ENCODE measurements at places on chromosomes 3 and 15.

GRCh38 chr15:70488002-70488605 is 275.3 kb downstream of the UACA start:
- DNase-seq, result peak; percentile 57

GRCh38 chr15:37100966-37101215 is 542 bp upstream of the MEIS2 start:
- DNase-seq, result peak; percentile 53

DNA sequence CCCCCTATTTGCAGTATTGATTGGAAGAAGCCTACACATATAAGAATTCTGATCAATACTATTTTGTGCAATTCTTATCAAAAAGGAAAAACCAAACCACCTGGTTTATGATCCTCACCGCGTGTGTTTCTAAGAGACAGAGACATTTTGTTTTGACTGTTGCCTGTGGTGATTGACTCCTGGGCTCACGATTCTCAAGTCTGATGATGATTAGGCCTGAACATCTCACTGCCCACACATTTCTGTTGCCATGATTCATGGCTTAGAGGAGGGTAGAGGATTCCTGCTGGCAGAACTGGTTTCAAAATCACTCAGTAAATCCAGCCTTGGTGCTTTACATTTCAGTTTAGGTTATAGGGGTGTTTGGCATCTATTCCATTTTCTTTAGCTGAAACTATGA is 88.3 kb upstream of the UBE3A start:
- no peak for DNase-seq

GRCh38 chr3:119494597-119494996 is 3.8 kb upstream of the TIMMDC1 start:
- no peak for DNase-seq

DNA sequence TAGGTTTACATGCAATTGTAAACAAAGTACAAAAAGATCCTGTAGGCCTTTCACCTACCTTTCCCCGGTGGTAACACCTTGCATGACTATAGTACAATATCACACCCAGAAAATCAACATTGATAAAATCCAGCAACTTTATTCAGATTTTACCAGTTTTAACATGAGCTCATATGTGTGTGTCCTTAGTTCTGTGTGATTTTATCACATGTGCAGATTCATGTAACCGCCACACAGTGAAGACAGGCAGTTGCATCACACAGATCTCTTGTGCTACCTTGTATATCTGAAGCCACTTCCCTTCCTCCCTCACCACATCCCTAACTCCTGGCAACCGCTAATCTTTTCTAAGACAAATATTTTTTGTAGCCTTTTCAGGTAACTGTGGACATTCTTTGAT is 183.5 kb upstream of the C2CD4B start:
- no peak for DNase-seq

GRCh38 chr3:194683380-194683779 is 2.3 kb upstream of the FAM43A start:
- DNase-seq, result no peak

DNA sequence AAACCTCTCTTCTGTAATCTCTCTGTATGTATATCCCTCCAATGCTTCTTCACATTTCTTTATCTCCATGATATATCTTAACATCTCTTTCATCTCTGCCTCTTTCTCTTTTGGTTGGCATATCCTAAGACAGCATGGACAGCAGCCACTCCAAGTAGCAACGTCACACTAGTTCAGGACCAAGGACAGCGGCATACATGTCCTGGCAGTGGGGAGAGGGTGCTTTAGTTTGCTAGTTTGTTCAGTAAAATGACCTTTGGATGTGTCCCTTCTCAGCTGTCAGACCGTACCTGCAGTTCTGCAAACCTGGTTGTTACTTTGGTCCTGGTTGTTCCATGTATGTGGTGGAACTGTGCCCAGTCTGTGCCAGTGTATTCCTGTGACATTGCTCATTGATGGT is 225.6 kb upstream of the ROPN1 start:
- no peak for DNase-seq

DNA sequence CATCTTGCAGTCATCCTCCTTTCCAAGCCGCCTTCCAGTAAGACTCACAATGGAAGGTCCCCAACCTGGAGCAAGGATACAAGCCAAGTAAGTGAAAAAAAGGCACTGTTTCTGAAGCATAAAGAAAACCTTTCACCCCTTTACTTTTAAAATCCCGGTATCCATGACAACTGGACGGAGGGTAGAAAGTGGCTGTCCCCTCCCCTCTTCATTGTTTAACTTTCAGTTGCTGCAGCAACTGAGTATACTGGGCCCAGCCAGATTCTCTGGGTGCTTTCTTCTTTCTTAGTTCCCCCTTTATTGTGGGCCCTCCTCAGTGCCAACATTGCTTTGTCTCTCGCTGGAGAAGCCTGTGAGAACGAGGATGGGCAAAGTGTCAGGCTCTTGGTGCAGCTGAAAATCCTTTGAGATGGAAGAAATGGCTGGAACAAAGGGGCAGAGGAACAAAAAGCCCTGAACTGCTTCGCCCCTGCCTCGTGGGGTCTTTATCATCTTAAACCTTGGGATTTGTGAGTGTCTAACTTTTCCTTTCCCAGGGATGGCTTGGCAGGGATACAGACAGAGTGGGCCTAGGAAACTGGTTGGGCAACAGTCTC is 224.0 kb upstream of the RGMA start:
- DNase-seq, result no peak

DNA sequence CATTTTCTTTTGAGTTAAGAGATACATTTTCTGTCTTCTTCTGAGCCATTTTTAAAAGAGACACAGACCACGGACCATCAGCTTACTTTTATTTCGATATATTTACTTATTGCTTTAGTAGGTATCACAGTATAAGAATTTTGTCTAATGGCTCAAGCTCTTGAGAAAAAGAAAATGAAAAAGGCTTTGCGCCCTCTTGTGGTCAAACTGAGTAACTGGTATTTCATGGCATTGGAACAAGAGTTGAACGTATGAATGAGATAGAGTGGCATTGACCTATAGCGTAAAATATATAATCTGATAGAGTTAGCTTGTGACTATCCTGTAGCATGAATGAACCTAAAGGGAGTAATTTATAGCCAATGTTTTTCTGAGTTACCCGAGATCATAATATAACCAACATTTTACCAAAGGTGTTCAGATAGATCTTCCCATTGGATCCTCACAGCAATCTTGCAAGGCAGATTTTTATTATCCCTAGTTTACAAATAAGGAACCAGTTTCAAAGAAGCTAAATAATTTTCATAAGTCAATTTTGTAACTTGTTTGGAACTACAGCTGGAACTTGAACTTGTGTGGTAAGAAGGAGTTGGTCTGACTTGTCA is 154.6 kb downstream of the POLR2M start:
- DNase-seq, result peak; percentile 84

GRCh38 chr3:144502402-144502801 is 530.8 kb downstream of the DIPK2A start:
- no peak for DNase-seq

GRCh38 chr15:64166102-64166890 is 3.5 kb upstream of the PPIB start:
- DNase-seq, result no peak

DNA sequence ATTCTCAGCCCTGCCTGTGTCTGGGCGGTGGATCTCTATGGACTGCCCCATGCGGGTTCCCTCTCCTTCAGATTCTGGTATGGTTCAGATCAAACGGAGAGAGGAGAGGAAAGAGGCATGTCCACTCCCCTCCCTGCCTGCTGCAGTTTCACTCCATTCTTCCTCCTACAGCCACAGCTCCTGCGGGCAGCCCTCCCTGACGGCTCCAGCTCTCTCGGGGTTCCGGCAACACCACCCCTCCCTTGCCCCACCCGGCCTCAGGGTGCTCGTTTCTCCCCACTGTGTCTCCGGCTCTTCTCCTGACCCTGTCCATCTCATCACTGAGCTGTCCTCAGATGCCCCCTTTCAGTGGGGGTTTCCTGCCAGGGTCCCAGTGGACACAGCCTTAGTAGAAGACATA is 13.9 kb downstream of the TRH start:
- DNase-seq, result no peak

DNA sequence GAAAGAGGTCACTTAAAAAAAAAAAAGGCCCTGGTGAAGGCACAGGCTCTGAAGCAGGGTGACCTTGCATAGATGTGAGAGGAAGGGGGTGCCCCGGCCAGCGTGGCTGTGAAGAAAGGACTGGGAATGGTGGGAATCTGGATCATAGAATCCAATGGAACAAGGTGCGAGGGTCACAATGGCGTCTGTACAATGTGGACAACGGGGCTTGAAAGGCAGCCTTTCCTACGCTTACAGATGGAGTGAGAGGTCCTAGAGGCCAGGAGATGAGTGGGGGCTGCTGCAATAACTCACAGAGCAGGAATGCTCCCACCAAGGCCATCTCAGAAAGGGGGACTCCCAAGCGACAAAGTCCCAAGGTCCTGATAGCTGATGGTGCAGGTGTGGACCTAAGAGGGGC is 162.2 kb downstream of the ATP10A start:
- no peak for DNase-seq

- DNase-seq, result no peak
These were observed 35.6 kb downstream of the RTP4 start for GRCh38 chr3:187403768-187404288.

- DNase-seq, result no peak
These were observed 7.9 kb upstream of the FBXO22 start for GRCh38 chr15:75895731-75896130.

- DNase-seq, result no peak
These were observed 19.8 kb upstream of the LOXL1 start for GRCh38 chr15:73906346-73907034.

DNA sequence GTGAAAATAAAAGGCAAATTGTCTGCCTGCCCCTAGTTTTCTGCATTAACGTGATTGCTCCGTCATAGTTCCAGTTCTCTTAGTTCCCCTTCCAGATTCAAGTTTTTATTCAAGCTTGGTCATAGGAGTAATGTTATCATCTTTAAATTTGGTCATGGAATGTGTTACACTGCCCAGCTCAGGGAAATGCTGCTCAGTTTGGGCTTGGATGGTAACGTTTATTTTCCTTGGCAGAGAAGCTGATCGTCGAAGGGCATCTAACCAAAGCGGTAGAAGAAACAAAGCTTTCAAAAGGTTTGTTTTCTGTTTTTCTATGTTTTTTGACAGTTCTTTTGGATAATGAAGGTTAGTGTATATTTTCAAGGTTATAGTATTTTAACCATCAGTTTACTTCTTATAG is 118.4 kb upstream of the FLNB start:
- DNase-seq, result no peak

All from NCI-H1105 treated with DMSO at 0.1 percent for 48 hours (cell line).